ENCODE measurements at places on chromosomes 5 and 9.

GRCh38 chr5:45799388-45799787 is 103.2 kb upstream of the HCN1 start:
- no peak for DNase-seq

GRCh38 chr5:62342476-62342837 is 36.5 kb downstream of the KIF2A start:
- no peak for DNase-seq

- no peak for DNase-seq
These were observed 755.3 kb downstream of the TLE1 start for GRCh38 chr9:80934095-80934494.

DNA sequence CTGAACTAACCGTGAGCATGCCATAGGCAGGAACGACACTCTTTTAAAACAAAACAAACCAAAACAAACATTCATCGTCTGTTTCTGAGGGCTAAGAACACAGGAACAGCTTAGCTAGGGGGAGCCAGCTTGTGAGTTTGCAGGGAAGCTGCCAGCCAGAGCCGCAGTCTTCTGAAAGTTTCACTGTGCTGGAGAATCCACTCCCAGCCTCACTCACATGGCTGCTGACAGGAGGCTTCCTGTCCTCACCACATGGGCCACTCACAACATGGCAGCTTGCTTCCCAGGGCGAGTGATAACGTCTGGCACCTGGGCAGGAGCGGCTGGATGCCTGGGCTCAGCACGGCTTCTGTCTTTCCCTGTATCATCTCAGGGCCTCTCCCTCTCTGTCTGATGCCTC is 275.2 kb downstream of the MSX2 start:
- DNase-seq, result no peak

DNA sequence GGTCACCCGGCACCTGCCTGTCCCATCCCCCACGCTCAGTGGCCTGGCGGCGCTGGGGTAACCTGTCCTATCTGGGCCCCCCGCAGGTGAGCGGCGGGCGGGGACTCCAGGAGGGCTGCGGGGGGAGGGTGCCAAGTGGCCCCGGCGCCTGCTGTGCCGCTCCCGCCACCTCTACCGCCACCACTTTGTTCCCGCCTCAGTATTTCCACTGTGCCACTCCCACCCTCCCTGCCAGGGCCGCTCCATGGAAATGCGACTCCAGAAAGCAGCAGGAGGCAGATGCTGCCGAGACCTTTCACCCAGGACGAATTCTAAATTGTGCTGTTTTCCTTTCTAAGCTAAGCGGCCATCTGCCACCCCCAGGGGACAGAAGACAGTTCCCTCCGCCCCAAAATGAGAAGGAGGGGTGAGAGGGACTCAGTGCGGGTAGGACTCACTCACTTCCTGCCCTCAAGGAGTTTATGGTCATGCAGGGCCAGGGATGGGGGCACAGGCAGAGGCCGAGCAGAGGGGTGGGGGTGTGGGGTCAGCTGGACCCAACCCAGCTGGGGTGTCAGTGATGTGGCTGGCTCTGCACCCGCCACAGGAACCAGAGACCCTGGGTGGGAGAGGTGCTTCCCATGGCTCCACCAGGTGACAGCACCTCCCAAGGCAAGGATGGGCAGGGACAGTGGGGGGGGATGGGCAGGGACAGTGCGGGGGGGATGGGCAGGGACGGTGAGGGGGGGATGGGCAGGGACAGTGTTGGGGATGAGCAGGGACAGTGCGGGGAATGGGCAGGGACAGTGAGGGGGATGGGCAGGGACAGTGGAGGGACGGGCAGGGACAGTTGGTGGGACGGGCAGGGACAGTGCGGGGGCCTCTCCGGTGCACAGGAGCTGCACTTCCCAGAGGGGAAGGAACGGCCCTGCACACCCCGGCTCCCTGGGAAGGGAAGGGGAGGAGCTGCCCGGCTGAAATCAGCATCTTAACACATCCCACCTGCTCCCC is 17.8 kb downstream of the NOTCH1 start:
- DNase-seq, result no peak

DNA sequence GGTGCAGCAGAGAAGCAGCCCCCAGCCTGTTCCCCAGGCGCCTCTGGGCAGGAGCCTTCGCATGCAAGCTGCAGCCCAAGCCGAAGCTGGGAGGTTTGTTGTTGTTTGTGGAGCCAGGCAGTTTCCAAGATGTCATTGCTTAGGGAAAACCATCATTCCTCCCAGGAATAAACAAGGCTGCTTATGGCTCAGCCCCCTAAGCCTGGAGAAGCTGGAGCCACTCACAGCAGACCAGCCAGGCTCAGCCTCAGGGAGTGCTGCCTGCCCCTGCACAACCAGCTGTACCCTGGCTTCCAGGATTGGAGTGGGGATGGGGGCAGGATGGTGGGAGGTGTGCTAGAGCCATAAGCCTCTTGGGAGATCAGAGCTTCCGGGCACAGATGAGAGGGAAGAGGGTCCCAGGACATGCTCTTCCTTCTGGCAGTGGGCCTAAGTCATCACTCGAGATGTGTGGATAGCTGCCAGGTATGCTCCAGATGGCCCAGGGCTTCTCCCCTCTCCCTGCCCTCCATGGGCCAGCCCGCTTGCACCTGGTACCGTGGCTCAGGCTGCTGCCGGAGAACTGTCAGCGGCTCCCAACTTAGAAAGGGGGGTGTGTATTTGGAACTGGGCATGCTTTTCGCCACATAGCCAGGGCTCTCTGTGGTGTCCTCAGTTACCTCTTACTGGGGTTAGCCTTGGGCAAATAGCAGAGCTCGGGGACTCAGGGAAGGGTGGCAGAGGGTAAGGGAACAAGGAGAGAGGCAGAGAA is 105.2 kb downstream of the RGS3 start:
- no peak for DNase-seq

DNA sequence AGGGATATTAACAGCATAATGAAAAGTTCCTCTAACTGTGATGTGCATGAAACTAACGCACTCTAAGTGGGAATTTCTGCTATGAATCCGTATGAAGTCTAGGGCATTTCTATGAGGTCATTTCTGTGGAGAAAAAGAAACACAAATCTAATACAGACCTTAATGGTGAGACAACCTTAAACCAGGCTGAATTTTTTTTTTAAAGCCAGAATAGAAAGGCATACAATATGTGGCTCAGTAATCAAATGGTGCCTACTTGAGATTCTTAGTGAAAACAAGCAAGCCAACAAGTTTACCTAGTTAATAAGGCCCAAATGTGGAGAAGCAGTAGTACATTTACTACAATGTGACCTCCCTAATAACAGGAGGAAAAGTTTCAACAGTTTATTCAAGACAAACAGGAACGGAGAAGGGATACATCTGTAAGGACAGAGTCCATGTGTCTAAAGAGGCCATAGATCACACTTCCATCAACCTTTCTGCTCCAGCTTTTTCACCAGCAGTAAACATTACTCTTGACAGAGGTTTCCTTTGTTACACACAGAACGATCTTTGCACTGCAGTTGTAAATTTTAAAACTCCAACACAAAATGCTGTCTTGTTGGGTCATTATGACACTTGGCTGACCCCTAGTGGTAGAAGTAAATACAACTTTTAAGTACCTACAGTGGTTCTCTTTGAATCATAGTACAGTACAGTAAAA is 26.2 kb downstream of the CARNMT1 start:
- no peak for DNase-seq

GRCh38 chr5:102283102-102283797 is 12.8 kb downstream of the SLCO4C1 start:
- DNase-seq, result no peak

GRCh38 chr5:16489322-16489791 is 23.8 kb upstream of the ZNF622 start:
- no peak for DNase-seq

DNA sequence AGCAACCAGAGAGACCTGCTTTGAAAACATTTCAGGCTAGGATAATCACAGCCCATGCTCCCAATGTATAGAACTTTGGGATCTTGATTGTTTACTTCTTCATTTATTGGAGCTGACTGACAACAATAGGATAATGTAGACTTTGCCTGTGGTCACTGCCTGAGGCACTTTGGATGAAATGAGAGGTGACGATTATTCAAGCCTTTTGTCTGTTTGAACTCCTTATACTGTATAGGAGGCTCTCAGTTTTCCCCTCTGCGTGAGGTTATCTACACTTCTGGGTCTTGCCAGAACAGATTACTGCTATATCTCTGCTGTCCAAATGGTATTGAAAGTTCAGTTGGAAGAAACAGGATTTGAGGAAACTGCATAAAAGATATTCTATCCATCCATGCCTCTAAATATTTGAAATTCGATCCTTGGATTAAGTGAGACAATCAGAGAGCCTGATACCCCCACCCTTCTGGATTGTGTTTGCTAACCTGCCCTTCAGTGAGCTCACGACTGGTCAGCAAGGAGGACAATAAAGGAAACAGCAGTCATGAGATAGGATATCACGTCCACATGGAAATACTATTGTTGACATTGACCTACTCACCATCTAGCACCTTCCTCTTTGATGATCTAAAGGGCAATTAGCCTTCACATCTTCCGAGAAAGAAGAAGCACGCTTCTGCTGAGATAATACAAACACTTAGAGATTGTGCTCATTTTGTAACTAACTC is 98.1 kb downstream of the DOCK8 start:
- no peak for DNase-seq

- no peak for DNase-seq
These were observed 10.6 kb downstream of the HMCN2 start for GRCh38 chr9:130276121-130276520.

DNA sequence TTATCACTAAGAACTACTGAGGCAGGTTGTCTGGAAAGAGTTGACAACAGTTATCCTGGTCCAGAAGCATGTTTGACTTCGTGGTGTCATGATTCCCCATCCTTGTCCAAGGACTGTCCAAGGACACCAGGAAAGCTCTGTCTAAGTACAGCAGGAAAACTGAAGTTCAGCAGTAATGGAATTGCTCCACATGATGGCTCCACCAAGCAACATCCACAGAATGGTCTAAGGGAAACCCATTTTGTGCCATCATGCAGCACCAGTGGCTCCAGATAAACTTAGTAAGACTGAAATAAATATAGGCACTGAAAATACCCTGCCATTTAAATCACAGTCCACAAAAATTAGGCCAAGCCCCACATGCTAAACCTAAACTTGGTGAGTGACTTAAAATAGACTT is 192.8 kb downstream of the CDH18 start:
- DNase-seq, result no peak

- DNase-seq, result no peak
These were observed 13.2 kb downstream of the ST8SIA4 start for GRCh38 chr5:100889896-100890295.

DNA sequence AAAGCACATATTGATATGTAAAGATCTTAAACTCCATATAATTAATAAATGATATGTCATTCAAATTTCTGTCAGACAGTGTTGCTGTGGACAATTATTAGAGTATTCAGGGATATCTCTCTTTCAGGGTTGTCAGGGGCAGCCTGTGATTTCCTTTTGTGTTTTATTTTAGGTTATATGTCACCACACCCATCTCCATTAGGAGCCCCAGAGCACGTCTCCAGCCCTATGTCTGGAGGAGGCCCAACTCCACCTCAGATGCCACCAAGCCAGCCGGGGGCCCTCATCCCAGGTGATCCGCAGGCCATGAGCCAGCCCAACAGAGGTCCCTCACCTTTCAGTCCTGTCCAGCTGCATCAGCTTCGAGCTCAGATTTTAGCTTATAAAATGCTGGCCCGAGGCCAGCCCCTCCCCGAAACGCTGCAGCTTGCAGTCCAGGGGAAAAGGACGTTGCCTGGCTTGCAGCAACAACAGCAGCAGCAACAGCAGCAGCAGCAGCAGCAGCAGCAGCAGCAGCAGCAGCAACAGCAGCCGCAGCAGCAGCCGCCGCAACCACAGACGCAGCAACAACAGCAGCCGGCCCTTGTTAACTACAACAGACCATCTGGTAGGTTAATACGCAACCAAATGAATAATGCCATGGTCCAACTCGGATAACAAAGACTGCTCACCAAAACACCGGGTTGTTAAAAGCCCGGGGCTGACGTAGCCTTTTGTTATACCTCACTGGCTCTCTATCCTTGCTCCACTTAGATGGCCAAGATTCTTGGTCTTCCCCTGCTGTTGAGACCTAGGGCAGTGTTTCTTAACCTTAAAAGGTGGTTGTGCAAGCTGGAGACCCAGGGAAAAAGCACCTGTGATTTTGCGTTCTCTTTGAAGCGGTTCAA is 24.4 kb downstream of the SMARCA2 start:
- no peak for DNase-seq

- DNase-seq, result no peak
These were observed 272.7 kb downstream of the AGTPBP1 start for GRCh38 chr9:85469041-85469440.

All from stimulated activated CD8-positive, alpha-beta memory T cell treated with anti-CD3 and anti-CD28 coated beads, Interleukin-15, amount 100 ng/mL, for 4 hours (primary cell).